ENCODE measurements at places on chromosomes 1 and 21.

- DNase-seq = no peak
Measured at GRCh38 chr21:14773777-14774345, 227.7 kb upstream of the SAMSN1 start.

GRCh38 chr1:83086346-83086745, 912.6 kb downstream of the TTLL7 start:
- DNase-seq = no peak

DNA sequence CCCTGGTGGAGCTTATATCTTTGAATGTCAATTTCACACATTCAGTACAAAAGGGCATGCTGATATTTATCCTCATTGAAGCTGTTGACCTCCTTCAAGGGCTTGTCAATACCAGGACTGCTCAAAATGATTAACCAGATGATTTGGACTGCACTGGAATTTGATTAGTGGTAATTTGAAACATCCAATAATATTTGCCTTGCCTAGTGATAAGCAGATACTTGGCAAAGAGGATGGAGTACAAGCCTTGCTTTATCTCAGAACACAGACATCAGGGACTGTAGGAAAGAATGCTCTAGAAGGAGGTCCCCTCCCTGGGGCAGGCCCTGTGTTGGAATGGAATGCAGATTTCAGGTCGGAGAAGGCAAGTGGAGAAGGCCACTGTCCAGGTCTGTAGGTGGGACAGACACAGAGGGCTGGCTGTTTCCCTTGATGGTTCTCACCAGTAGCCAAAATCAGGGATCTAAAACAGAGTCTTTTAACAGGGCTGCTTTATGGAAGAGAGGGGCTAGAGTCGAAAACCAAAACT, 64.8 kb upstream of the ZNF648 start:
- DNase-seq = no peak

DNA sequence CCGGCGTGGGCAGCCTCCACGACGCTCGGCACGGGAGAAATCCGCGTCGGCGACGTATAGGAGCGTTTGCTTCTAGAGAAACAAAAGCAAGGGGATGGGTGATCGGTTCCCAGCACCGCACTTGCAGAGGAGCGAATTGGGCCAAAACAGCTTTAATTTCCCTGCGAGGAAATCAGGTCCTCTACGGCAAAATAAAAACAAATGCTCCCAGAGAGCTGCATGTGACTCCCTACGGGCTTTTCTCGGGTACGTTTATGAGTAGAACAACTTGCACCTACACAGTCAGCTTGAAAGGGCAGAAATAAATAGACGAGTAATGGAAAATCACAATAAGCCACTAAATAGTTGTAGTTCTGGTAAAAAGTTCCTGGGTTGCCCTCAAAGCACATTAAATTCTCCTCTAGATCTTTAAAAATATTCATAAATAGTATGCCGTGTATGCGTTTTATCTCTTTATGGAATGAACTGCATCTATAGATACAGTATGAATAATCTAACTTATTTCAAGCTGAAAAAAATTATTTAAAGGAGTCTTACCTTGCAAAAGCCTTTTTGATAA, 1.2 kb downstream of the NHLH2 start:
- no peak for DNase-seq

GRCh38 chr1:244235157-244235556, 184.1 kb downstream of the ZBTB18 start:
- no peak for DNase-seq

Data from coronary artery (tissue), 2 donors.